ENCODE measurements at places on chromosomes 1 and 21. TPM values are rescaled to one million over a fixed set of nuclear protein-coding genes. Genes with fewer than 3 reads are reported as not detected.
A peak's percentile ranks its signal among the peaks of the same experiment; 100 is the strongest.

DNA sequence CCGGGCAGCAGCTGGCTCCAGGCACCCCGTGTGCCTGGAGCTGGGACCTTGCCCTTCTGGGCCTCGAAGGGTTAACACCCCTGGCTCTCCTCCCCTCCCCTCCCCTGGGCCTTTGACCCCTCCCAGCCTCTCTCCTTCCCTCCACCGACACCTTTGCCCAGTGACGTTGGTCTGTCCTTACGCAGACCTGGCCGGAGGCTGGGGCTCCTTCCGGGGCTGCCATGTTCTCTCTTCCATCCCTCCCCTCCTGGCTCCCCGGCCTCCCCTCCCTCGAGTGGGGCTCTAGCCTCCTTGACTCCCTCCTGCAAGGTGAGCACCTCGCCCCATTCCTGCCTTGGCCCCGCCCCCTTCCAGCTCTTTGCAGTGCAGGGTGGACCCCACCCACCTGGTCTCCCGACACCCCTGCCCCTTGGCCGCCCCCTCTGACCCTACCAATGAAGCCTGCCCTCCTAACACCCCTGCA lies at the start of gene TMEM82:
Gene TMEM82 (plus strand): TSS at position 161 of the 463 bp plus-strand sequence. CDS start 61 bp downstream, at position 222.
- no peaks in the 10 kb centered on the region for H3K36me3 ChIP-seq
- H3K4me1 ChIP-seq, result peaks cover 11% of the 10 kb centered on the region
- no peak within 1 kb of the TSS for H3K27ac ChIP-seq

DNA sequence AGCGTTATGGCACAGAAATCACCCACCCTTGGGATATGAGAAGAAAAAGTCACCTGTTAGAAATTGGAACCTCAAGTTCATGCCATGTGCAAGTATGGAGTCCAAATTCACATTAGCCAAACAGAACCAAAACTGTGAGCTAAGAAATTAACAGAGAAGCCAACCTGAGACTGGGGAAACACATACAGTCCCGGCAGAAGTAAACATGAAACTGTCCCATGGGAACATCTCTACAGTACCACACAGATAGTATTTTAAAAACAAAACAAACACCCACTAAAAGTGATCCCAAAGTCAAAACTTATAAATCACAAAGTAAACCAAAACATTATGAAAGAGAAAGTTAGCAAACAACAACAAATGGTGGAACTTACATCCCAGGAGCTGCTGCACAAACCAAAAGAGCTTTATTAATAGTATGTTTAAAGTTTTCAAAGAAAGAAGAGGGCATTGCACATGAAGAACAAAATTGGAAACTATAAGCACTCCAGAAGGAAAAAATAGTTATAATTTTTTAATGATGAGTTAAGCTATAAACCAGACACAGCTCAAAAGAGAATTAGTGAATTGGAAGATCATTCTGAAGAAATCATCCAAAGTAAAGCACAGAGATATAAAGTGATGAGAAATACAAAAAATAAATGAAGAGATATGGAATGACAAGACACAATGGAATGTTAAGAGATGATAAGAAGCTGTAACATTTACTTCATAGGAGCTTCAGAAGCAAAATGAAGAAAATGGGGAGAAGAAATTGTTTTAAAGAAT lies 83.5 kb upstream of the COA6 start:
- no peaks in the 10 kb centered on the region for H3K4me1 ChIP-seq
- H3K4me3 ChIP-seq, result no peak overlapping the region
- no peaks in the 10 kb centered on the region for H3K36me3 ChIP-seq
- peaks cover 4% of the 10 kb centered on the region for H3K27me3 ChIP-seq
- no peak overlapping the region for H3K27ac ChIP-seq

DNA sequence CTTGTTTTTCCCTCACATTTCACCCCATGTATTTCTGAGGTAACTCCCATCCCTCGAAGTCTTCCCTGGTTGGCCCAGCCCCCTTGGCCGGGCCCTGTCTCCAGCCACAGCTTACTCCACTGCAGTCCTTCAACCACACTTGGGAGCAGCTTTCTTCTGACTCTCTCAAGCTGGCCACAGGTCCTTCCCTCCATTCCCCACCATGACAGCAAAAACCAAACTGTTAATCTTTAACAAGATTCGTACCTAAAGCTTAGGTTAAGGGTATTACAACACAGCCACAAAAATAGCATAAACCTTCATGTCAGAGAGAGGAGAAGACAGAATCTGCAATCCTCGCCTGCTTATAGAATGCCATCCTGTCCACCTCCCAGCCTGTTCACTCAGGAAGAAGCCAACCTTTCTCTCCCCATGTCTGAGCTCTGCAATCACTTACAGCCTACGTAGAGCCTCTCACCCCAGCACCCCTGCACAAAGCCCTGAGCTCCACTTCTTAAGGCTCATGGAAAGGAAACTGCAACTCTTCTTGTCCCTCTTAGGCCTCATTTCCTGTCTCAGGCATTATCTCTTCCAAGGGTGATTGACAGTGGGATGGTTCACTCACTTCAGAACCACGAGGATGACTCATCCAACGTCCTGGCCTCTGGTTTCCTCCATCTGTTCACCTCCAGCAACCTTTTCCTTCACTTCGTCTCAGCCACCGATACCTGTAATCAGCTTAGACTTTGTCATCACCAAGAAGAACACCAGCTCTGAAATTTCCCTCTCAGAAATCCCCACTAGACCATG lies 72.8 kb downstream of the CD2 start:
- no peak overlapping the region for H3K4me3 ChIP-seq
- H3K27me3 ChIP-seq, result no peaks in the 10 kb centered on the region
- no peak overlapping the region for H3K27ac ChIP-seq

DNA sequence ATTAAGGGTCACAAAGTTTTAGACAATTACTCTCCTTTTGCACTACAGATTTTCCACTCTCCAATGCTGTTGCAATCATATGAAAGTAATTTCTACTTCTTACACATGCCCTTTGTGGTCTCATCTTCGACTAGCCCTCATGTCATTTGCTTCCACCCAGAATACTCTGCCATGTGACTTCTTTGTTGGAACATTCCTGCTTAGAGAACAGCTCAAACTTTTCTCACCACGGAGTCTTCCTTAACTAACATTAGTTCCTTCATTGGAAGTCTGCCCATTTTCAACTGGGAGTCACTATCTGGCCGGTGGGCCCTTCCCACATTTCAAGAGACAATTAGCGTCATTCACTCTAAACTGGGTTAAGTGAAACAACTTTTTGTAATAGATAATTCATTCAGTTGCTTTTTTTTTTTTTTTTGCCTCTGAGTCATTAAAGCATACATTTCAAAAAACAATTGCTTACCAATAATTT lies 142.6 kb upstream of the PALMD start:
- no peak overlapping the region for H3K4me3 ChIP-seq
- H3K27me3 ChIP-seq, result no peaks in the 10 kb centered on the region
- H3K27ac ChIP-seq, result peak overlapping the region; percentile 41
- DNase-seq, result peak; percentile 70

DNA sequence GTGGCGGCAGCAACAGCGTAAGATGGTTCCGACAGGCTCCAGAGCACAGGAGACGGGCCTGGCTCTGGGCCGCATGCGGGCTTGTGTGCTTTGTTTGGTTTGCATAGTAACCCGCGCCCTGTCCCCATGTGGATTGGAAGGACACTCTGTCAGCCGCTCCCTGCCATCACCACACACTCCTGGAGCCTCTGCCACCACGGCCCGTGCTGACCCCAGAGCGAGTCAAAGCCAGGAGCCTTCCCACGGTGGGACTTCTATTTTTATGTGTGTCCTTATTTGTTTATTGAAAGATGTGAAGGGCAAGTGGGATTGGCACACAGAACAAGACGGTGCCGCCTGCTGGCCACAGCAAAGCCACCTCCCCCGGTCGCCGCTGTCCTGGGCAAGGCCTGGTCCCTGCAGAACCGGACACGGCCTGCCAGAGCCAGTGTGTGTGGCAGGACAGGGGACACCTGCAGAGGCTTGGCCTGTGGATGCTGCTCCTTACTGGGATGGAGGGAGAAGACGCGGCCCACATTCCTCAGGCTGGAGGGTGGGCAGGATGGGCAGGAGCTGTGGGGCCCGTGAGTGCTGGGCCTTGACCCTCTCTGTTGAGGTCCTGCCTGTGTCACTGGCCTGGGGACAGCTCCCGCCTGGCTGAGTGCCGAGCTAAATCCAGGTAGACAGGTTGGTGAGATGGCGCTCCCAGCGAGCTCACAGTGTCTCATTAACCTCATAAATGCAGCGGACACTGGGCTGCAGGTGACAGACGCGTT lies 64.4 kb downstream of the AGPAT3 start:
- peaks cover 4% of the 10 kb centered on the region for H3K36me3 ChIP-seq
- H3K4me1 ChIP-seq, result peaks cover 39% of the 10 kb centered on the region
- peak overlapping the region; percentile 85 for H3K27ac ChIP-seq
- H3K4me3 ChIP-seq, result no peak overlapping the region
- no peaks in the 10 kb centered on the region for H3K27me3 ChIP-seq
- no peak for DNase-seq

GRCh38 chr1:9606948-9607347 lies 18.2 kb downstream of the TMEM201 start:
- no peak overlapping the region for H3K27ac ChIP-seq
- H3K27me3 ChIP-seq, result no peaks in the 10 kb centered on the region
- peaks cover 88% of the 10 kb centered on the region for H3K36me3 ChIP-seq
- no peak for DNase-seq

The B4GALT3 gene
- 36.6 TPM for total RNA-seq

- no peak overlapping the region for H3K27ac ChIP-seq
- no peak overlapping the region for H3K4me3 ChIP-seq
- peaks cover 6% of the 10 kb centered on the region for H3K4me1 ChIP-seq
- H3K36me3 ChIP-seq, result no peaks in the 10 kb centered on the region
- no peaks in the 10 kb centered on the region for H3K27me3 ChIP-seq
- DNase-seq, result no peak
Observed at GRCh38 chr1:154474802-154475201, 27.2 kb upstream of the TDRD10 start.

DNA sequence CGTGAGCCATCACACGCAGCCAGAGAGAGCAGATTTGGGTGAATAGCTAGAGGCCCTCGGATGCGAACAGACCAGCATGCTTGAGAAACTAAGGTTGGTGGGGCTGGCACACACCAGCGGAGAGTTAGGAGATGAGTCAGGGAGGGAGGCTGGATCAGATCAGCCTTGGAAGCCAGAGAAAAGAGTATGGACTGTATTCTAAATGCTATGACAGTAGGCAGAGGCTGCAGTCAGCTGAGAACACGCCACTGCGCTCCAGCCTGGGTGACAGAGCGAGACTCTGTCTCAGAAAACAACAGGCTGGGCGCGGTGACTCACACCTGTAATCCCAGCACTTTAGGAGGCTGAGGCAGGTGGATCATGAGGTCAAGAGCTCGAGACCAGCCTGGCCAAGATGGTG lies 4.0 kb upstream of the PLEKHM2 start:
- peaks cover 38% of the 10 kb centered on the region for H3K4me1 ChIP-seq
- no peaks in the 10 kb centered on the region for H3K36me3 ChIP-seq
- no peaks in the 10 kb centered on the region for H3K27me3 ChIP-seq
- peak overlapping the region; percentile 97 for H3K27ac ChIP-seq
- no peak for DNase-seq
- H3K4me3 ChIP-seq, result no peak overlapping the region
